ENCODE measurements at places on chromosomes 7 and 10.

- no peak for DNase-seq
Measured at GRCh38 chr10:44858988-44859387, 52.1 kb upstream of the TMEM72 start.

DNA sequence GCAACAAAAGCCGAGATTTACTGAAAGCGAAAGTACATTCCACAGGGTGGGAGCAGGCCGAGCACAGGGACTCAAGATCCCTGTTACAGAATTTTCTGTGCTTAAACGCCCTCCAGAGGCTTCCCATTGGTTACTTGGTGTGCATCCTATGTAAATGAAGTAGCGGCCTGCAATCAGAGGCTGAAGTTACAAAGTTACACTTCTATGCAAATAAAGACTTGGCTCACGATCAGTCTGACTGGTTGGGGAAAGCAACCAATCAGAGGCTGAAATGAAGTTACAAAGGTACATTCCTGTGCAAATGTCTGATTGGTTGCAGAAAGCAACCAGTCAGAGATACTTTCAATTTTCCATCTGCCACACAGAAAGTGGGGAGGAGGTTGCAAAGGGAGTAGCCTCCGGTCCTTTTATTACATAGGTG lies 4.1 kb downstream of the ACBD7 start:
- DNase-seq: no peak

- DNase-seq: no peak
Measured at GRCh38 chr10:127525686-127526085, 23.4 kb upstream of the NPS start.

GRCh38 chr7:99897322-99898022 lies 20.6 kb upstream of the OR2AE1 start:
- DNase-seq: no peak

DNA sequence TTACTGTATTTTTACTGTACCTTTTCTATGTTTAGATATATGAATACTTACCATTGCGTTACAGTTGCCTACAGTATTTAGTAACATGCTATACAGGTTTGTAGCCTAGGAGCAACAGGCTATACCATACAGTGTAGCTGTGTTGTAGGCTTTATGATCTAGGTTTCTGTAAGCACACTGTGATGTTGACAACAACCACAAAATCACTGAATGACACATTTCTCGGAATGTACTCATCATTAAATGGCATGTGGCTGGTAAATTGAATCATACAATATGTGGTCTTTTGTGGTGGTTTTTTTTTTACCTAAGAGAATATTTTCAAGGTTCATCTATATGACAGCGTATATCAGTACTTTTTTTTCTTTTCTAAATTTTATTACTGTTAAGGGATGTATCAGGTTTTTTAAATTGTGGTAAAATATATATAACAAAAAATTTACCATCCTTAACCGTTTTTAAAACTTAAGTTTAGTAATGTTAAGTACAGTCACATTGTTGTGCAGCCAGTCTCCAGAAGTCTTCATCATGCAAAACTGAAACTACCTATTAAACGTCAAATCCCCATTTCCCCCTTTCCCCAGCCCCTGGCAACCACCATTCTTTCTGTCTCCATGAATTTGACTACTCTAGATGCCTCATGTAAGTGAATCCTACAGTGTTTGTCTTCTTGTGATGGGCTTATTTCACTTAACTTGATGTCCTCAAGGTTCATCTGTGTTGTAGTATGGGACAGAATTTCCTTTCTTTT lies 21.5 kb downstream of the BTAF1 start:
- DNase-seq: peak; percentile 17
